SK-N-SH (cell line): ENCODE measurements at places on chromosomes 13 and 19. TPM values are rescaled to one million over a fixed set of nuclear protein-coding genes. Genes with fewer than 3 reads are reported as not detected.
A peak's percentile ranks its signal among the peaks of the same experiment; 100 is the strongest.

DNA sequence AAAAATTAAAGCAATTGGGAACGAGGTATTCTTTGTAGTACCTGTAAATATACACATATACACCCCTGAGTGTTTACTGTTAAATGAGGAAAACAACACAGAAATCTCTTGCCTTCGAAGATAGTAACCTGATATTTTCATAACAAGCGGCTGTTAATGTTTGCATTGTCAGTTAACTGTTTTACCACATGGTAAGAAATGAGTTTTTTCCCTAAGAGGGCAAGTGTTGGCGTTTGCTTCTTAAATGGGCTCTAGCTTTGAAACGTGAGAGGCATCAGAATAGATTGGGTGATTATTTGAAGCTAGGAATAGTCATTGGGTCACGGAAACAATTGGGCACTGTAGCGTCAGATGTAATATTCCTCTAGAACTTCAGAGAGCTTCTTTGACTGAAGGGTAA is 22.0 kb upstream of the UPF3A start:
- H3K4me3 ChIP-seq: no peak overlapping the region
- no peaks in the 10 kb centered on the region for H3K27me3 ChIP-seq
- peaks cover 92% of the 10 kb centered on the region for H3K36me3 ChIP-seq
- DNase-seq: no peak
- peaks cover 8% of the 10 kb centered on the region for H3K4me1 ChIP-seq
- no peak overlapping the region for H3K27ac ChIP-seq

DNA sequence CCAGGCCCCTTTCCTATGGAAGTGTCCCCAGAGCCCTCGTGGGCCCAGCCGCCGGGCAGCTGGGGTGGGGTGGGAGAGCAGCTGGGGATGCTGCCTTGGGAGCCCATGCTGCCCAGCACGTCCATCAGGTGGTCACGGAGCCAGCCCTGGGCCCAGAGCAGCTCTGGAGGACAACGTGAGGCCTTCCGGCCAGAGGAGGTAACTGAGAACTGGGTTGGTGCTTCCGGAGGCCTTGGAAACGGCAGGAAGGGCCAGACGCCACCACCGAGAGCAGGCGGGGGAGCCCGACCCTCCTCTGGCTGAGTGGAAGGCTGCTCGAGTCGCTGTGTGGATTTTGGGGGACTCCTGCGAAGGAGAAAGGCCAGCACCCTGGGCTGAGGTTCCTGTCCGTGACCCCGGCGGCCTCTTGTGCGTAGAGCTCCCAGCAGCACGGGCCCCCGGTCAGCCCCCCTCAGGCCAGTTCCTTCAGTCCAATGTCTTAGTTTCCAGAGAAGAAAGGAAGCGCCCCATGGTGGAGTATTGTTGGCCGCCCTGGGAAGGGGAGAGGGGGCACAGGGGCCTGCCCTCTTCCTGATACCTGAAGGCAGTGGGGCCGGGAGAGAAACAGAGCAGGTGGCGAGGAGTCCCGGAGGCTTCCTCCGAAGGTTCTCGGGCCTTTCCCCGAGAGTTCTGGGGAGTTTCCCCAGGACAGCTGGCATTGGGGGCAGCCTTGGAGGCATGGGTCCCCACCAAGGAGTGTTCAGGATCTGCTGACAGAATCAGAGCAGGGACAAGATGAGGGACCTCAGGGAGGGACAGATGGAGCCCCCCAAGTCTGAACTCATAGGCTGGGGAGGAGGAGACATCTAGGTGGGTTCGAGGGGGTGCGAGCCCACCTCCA is 68.8 kb downstream of the MLLT1 start:
- no peak overlapping the region for H3K27ac ChIP-seq
- H3K27me3 ChIP-seq: no peaks in the 10 kb centered on the region
- H3K4me3 ChIP-seq: no peak overlapping the region
- no peaks in the 10 kb centered on the region for H3K4me1 ChIP-seq
- H3K36me3 ChIP-seq: no peaks in the 10 kb centered on the region

- H3K36me3 ChIP-seq: no peaks in the 10 kb centered on the region
- peak; percentile 80 for DNase-seq
- peak overlapping the region; percentile 80; the same call in 1 of the 2 replicates for H3K27ac ChIP-seq
- peaks cover 15% of the 10 kb centered on the region for H3K4me1 ChIP-seq
Observed at GRCh38 chr19:31943191-31943661, 402.2 kb upstream of the ZNF507 start.

GRCh38 chr19:23052349-23052748 is 49.4 kb upstream of the ZNF728 start:
- H3K27ac ChIP-seq: no peak overlapping the region
- DNase-seq: no peak
- no peaks in the 10 kb centered on the region for H3K4me1 ChIP-seq
- no peaks in the 10 kb centered on the region for H3K27me3 ChIP-seq

GRCh38 chr19:5621311-5621944 is 1.1 kb downstream of the SAFB2 start:
- peak overlapping the region; percentile 98 for H3K4me3 ChIP-seq
- H3K27me3 ChIP-seq: no peaks in the 10 kb centered on the region
- peaks cover 42% of the 10 kb centered on the region for H3K36me3 ChIP-seq
- H3K4me1 ChIP-seq: peaks cover 34% of the 10 kb centered on the region
- no peak for DNase-seq

- DNase-seq: no peak
- H3K4me3 ChIP-seq: no peak overlapping the region
- no peak overlapping the region for H3K27ac ChIP-seq
Observed at GRCh38 chr13:41505209-41505835, 48.0 kb downstream of the RGCC start.

GRCh38 chr19:55638864-55639359 is 1.9 kb upstream of the ZNF580 start:
- 0 out of 2 replicates have a peak, but pooled peaks cover 15% of the 10 kb centered on the region for H3K4me1 ChIP-seq
- H3K27me3 ChIP-seq: no peaks in the 10 kb centered on the region
- H3K4me3 ChIP-seq: peak overlapping the region; percentile 35; the same call in 1 of the 2 replicates
- DNase-seq: peak; percentile 52
- peaks cover 6% of the 10 kb centered on the region for H3K36me3 ChIP-seq

DNA sequence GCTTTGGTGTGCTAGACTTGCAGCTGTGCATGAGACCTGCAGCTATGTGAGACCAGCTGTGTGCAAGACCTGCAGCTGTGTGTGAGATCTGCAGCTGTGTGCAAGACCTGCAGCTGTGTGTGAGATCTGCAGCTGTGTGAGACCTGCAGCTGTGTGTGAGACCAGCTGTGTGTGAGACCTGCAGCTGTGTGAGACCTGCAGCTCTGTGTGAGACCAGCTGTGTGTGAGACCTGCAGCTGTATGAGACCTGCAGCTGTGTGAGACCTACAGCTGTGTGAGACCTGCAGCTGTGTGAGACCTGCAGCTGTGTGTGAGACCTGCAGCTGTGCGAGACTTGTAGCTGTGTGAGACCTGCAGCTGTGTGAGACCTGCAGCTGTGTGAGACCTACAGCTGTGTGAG is 6.7 kb upstream of the DCUN1D2 start:
- DNase-seq: no peak
- no peak overlapping the region for H3K27ac ChIP-seq
- H3K4me1 ChIP-seq: peaks cover 16% of the 10 kb centered on the region; the same call in 1 of the 2 replicates
- no peaks in the 10 kb centered on the region for H3K27me3 ChIP-seq
- H3K4me3 ChIP-seq: no peak overlapping the region
- peaks cover 71% of the 10 kb centered on the region for H3K36me3 ChIP-seq

DNA sequence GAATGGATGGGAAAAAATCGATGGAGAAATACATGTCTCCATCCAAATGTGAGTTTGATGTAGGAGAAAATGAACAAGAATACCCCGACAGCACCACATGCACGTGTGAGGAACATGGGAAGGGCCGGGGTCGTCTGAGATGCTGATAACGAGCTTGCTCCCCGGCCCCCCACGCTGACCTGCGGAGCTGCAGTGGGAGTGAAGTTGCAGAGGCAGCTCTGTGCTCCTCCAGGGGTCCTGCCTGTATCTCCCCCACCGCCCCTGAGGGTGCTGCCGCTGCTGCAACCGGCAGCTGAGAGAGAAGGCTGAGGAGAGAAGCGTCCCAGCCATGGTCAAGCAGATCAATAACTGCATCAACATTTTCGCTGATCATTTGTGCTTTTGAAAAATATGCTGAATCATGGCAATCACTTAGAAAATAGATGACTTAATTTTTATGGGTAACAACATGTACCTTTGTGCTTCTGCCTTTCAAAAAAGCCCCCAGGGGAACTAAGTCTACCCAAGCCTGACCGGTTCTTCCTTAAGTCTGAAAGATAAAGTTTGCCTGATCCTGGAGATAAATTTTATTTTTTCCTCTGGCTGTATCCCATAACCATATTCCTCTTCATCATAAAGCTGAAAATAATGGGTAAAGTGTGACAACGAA is 18.2 kb upstream of the NAXD start:
- no peaks in the 10 kb centered on the region for H3K27me3 ChIP-seq
- no peak overlapping the region for H3K4me3 ChIP-seq
- H3K4me1 ChIP-seq: no peaks in the 10 kb centered on the region
- no peak for DNase-seq

Gene LINGO3
- polyA plus RNA-seq: not detected in 2 replicates

Gene FGF21
- polyA plus RNA-seq: not detected in 2 replicates

Gene PSG1
- polyA plus RNA-seq: 0.18 and 0.19 TPM in 2 replicates

Gene TYROBP
- not detected in 2 replicates for polyA plus RNA-seq
